Fibroblast of upper back skin (primary cell): ENCODE measurements at places on chromosomes 12 and 14.

DNA sequence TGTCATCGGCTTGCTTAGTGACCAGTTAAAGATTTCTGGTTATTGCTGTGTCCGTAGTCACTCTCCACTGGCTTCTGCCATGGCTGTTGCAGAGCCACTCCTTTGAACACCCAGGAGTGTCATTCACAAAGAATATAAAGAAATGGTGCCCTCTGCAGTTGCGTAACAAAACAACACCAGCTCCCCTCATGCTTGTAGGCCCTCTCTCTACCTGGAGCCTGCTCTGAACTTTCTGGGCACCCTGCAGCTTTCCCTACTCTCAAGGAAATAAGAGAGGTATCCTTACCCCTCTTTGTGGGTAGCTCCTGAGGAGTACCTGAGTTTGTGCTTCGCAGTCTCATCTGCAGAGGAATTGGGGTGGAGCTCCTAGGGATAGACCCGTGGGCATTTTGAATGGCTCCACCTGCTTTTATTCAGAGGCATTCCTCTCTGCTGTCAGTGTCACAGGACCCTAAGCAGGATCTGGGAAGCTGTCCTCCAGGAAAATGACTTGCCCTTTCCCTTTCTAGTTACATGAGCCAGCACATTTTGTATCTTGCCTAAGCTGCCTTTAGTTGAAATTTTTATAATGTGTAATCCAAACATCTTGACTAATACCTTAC is 97.2 kb upstream of the TMEM260 start:
- peak; percentile 17 for DNase-seq

DNA sequence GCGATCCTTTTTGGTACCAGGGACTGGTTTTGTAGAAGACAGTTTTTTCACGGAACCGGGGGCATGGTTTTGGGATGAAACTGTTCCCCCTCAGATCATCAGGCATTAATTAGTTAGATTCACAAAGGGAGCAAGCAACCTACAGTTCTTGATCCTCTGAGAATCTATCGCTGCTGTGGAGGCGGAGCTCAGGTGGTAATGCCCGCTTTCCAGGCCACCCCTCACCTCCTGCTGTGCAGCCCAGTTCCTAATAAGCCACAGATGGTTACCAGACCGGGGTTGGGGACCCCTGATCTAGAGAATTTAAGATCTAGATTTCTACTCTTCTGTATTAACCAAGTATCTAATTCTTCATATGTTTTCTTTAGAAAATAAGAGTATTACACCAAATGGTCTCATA is 4.8 kb downstream of the ARHGAP5 start:
- no peak for DNase-seq

DNA sequence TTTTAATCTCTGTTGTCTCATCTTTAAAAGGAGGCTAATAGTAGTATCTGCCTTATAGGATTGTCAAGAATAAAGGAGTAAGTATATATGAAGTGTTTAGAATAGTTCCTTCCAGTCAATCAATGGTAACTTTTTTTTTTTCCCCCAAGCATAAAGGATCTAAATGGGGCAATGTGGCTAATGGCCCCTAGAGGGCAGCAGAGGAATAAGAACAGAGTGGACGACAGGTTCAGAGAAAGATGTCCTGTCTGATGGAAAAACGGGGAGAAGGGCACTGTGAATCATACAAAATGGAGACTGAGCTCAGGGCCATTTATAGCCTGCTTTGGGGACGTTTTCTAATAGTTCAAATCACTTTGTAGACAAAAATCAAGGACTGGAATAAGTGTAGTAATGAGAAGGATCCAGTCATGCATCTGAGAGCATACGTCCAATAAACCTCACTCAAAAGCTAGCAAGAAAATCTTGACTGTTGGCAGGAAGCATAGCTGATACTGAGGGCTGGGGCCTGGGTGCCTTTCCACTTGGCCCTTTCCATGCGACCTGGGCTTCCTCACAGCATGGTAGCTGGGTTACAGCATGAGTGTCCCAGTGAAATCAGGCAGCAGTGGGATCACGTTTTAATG is 51.3 kb downstream of the IFNG-AS1 start:
- peak; percentile 81 for DNase-seq

GRCh38 chr12:19830446-19830845 is 391.2 kb downstream of the AEBP2 start:
- DNase-seq: peak; percentile 45

- peak; percentile 30 for DNase-seq
Observed at GRCh38 chr12:63802012-63802608, 22.4 kb downstream of the RXYLT1 start.

DNA sequence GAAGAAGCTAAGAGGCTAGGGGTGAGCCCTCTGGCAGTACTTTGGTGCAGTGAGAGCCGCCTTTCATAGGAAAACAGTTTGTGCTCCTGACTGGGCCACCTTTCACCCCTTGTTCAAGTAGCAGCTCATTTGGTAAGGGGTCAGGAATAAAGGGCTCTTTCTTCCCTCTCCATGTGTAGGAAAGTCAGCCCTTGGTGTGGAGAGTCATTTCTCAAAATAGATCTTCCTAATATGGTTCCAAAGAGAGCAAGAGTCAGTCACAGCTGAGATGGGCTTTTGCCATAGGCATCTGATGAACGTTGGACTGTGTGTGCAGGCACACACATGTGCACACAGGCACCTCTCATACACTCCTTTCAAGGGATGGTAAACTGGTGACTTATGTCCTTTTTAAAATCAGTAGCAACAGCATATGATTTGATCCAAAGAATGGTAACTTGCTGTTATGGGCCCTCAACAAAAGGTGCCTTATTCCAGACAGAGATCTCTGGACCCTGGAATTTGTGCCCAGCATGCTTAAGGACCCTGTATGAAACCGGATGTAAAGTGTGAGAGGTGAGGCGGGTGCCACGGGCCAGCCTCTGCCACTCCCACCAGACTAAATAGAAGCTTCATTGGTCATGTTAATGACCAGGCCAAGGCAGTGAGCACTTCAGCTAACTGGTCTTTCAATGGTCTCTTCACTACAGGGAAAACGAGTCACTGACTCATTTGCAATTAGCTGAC is 16.7 kb upstream of the RIC8B start:
- no peak for DNase-seq

- peak; percentile 45 for DNase-seq
Observed at GRCh38 chr12:51973560-51973959, 22.1 kb downstream of the ACVR1B start.

- DNase-seq: no peak
Observed at GRCh38 chr12:128727999-128728398, 95.8 kb downstream of the SLC15A4 start.

DNA sequence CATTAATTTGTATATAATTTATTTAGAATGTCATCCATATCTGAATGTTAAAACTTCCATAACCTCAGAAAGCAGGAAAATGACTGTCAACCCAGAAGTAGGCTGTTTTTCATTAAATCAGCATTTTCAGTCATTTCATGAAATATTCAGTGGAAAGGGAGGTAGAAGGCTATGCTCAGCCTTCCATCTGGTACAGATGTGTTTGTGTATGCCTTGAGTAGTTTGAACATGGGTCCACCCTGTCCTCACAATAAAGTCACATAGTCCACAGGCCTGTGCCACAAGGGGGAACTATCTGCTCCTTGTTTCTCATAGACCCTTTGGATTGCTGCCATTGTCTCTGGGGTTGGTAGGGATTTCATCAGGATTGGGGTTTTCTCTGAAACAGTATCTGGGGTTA is 9.1 kb downstream of the LACRT start:
- no peak for DNase-seq

DNA sequence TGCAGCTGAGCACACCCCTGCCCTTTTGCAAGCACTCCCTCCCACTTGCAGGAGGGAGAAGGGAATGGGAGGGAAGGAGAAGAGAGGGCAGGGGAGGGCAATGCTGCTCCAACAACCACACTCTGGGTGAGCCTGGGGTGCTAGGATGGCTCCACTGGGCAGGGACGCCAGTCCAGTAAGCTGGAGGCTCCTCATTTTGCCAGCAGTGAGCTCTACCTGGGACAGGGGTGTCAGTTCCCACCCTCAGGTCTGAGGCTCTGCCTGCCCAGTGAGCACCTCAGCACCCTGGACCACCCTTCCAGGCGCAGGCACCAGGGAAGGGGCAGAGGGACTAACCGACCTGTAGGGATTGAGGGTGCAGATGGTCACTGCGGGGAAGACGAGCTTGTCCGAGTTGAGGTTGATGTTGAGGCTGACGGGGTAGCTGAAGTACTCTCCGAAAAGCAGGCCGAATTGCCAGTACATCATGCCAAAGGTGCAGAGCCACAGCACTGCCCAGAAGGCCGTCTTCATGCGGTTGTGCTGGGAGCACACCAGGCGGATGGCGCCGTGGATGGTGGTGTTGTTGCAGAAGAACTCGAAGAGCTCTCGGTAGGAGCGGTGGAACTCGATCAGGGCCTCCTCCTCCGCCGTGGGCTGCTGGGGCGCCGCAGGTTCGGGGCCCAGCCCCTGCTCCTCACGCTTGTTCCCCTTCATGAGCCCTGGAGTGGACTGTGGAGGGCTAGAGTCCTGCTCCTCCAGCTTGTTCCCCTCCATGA is 1.2 kb downstream of the SCNN1A start:
- DNase-seq: no peak

GRCh38 chr14:104341532-104342434 is 203.4 kb downstream of the KIF26A start:
- no peak for DNase-seq

DNA sequence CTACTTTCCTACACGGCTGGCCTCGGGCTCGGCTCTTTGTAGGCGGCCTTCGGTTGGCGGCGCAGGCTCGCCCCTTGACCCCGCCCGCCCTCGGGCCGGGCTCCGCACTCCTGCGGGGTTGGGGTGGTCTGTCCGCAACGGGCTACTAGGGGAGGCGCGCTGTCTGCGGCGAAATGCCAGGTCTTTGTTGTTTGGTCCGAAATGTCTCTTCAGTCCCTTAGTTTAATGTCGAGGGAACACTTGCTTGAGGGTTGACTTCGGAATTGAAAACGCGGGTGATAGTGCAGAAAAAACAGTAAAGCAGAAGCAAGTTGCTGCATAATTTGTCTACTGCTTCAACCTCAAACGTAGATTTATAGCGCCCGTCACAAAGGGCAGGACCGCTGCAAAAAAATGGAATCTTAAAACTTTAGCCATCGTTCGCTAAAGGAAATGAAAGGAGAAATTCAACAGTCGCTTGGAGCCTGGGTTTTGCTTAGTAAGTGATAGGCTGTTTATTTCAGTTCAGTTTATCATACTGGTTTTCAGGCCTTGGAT is 390 bp downstream of the JKAMP start:
- DNase-seq: no peak

- DNase-seq: no peak
Observed at GRCh38 chr14:35534208-35534872, 376 bp downstream of the INSM2 start.

DNA sequence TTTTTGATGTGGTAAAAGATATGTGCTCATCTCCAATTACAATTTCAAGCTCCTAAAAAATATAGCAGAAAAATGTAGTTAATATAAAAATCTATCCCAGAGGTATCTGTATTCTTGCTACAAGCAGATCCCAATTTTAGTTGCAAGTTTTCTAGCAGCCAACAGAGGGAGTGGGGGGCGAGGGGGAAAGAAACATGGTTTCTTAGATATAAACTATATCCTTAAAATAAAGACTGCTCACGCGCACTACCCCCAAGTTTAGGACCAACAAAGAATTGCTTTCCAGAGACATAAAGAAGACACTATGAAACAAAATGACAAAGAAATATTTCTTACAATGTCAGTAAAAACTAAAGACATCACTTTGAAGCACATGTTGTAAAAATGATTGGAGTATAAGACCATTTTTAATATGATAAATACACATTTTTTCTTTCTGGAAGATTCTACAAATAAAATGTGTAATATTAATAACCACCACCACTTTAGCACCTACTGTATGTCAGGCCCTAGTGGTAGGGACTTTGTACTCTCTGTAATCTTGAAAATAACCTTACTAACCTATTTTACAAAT is 5.4 kb downstream of the MAGOHB start:
- no peak for DNase-seq

DNA sequence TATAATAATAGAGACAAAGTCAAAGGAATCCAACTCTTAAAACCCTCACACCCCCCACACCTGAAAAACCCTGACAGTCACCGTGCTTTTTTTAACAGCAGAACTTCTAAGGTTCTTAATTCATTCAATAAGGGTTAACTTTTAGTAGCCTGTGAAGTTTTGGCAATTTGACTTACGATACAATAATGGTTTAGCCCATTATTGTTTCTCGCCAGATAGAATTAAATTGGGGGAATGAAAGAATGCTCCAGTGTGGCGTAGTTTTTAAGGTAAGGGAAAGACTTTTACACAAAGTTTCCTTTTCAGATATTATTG is 604 bp upstream of the MAGOHB start:
- no peak for DNase-seq

DNA sequence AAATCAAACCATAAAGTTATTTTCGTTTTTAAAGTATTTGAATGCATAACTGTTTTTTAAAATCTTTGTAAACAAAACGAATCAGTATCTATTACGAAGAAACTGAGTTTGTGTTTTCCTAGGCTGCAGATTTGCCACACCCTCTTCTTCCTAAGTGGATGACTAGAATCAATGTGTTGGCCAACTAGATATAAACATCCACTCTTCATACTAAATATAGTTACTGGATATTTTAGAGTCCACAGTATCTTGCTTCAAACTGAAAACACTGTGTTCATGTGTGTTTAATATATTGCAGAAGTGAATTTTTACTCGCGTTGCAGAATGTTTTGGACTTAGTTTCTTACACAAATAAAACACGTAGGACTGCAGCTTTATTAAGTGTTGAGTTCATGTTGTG is 63.2 kb downstream of the KLHL28 start:
- no peak for DNase-seq

GRCh38 chr12:133129368-133130037 is 571 bp downstream of the ZNF891 start:
- DNase-seq: no peak

DNA sequence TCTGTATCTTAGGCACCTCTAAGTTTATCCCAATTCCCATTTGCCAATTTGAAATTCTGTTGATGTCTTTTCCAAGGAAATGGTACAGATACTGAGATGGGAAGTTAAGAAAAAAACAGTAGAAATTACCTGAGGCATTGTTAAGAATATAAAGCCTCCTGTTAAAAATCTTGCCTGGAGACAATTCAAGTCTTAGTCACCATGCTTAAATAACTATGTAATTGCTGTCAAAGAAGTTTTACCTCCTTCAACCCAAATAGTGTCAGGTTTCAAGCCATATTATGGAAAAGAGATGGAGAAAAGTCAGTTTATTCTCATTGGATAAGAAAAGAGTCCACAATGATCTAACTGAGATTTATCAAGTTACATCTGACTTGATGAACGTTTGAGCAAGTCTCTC is 974.7 kb downstream of the GALC start:
- DNase-seq: no peak

GRCh38 chr14:68908201-68908600 is 70.9 kb downstream of the ACTN1 start:
- no peak for DNase-seq

- DNase-seq: no peak
Observed at GRCh38 chr14:95113476-95113875, 43.9 kb downstream of the DICER1 start.

- no peak for DNase-seq
Observed at GRCh38 chr12:40688085-40688725, 4.0 kb upstream of the CNTN1 start.

- DNase-seq: peak; percentile 68
Observed at GRCh38 chr12:80862531-80862930, 75.2 kb downstream of the LIN7A start.

- DNase-seq: peak; percentile 44
Observed at GRCh38 chr14:21070610-21071224, 613 bp downstream of the ARHGEF40 start.
